Bone marrow (tissue), 2 donors: ENCODE measurements at places on chromosomes 7 and 10.
A peak's percentile ranks its signal among the peaks of the same experiment; 100 is the strongest.

- DNase-seq, result peak; percentile 59
These were observed 66.4 kb upstream of the STRIP2 start for GRCh38 chr7:129367700-129368388.

DNA sequence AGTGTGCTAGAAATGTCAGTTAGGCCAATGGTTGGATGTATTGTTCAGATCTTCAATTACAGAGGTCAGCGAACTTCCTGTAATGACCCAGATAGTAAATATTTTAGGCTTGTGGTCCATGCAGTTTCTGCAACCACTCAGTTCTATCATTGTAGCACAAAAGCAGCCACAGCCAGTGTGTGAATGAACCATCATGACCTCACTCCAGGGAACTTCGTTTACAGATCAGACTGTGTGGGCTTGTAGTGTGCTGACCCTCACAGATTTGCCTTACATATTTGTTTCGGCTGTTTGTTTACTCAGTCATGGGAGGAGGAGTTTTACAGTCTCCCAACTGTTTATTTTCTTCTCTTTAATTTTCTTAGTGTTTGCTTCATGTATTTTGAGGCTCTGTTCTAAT lies 55.4 kb downstream of the LANCL2 start:
- no peak for DNase-seq

- DNase-seq, result no peak
These were observed 18.3 kb downstream of the STEAP1B start for GRCh38 chr7:22481726-22482125.

- no peak for DNase-seq
These were observed 121.3 kb downstream of the MACC1 start for GRCh38 chr7:20095862-20096261.

- DNase-seq, result no peak
These were observed 18.6 kb downstream of the ZNF25 start for GRCh38 chr10:37957841-37958240.
